ENCODE measurements at places on chromosomes 16 and 17.

DNA sequence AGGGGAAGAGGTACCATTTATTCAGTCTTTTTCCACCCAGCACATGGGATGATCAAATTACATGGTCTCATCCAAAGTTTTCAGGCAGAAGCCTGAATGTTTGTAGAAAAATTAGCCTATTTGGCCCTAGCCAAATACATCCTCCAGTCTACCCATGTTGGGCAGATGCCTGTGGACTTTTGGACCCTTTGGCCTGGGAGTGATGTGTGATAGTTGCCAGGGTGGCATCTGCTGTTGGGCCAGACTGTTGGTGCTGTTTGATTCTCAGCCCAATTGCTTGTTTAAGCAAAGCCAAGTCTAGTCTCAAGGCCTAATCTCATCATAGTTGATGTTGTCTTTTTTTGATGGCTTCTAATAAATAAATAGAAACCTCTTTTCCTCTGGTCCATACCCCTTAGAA lies 419.0 kb downstream of the CDH13 start:
- DNase-seq = no peak

- no peak for DNase-seq
These were observed 3.5 kb downstream of the CD300LB start for GRCh38 chr17:74527756-74528155.

GRCh38 chr16:48432136-48432535 lies 46.9 kb upstream of the SIAH1 start:
- DNase-seq = no peak

DNA sequence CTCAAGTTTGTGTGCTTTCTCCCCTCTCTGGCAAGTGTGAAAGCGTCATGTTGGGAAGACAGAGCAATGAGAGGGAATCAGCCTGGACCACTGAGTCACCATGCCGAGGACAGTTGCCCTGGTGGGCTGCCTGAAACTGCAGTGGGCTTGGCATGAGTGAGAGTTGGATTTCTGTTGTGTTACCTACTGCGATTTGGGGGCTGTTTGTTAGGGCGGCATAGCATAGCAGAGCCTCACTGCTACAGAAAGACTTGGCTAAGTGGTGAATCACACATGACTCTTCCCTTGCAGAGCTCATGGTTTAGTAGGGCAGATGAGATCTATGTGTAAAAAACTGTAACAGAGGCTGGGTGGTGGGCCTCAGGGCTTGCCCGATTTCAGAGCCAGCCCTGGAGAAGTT lies 324.6 kb downstream of the C16orf95 start:
- no peak for DNase-seq

- DNase-seq = no peak
These were observed 10.6 kb upstream of the AATK start for GRCh38 chr17:81176666-81177065.

DNA sequence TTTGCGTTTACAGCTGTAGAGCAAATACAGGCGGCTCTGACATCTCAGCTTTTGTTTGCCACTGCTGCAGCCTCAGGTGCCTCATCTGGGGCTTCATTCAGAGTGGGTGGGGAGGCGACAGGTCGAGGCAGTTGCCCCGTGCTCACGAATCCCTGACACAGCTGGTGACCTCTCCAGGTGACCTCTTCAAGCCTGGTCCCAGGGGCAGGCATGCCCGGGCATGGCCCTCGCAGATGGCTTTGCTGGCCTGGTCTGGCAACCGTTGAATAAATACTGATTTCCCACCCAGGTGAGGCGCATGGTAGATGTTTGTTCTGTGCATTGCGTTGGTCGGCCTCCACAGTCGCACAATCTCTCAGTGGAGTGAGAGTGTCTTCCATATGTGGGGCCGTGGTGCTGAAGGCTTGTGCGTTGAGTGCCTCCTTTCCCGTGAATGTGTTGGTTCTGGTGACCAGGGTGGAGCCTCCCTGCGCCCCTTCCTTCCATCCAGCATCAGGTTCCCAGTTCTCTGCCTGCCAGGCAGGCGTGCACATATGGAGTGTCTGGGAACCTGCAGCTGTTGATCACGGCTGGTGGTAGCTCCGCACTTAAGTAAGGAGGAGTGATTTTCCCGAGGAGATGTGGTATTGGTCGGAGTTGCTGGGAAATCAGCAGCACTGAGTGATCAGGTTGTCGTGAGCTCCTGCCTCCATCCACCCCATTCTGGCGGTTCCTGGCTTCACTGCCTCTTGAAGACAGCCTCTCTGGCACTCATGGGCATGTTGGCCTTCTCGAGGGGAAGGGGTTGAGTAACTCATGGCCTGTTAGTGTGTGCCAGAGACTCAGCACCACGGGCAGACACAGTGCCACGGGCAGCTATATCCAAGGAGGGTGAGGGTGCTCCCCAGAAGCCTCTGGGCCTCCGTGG lies 149.7 kb downstream of the RPTOR start:
- DNase-seq = no peak

DNA sequence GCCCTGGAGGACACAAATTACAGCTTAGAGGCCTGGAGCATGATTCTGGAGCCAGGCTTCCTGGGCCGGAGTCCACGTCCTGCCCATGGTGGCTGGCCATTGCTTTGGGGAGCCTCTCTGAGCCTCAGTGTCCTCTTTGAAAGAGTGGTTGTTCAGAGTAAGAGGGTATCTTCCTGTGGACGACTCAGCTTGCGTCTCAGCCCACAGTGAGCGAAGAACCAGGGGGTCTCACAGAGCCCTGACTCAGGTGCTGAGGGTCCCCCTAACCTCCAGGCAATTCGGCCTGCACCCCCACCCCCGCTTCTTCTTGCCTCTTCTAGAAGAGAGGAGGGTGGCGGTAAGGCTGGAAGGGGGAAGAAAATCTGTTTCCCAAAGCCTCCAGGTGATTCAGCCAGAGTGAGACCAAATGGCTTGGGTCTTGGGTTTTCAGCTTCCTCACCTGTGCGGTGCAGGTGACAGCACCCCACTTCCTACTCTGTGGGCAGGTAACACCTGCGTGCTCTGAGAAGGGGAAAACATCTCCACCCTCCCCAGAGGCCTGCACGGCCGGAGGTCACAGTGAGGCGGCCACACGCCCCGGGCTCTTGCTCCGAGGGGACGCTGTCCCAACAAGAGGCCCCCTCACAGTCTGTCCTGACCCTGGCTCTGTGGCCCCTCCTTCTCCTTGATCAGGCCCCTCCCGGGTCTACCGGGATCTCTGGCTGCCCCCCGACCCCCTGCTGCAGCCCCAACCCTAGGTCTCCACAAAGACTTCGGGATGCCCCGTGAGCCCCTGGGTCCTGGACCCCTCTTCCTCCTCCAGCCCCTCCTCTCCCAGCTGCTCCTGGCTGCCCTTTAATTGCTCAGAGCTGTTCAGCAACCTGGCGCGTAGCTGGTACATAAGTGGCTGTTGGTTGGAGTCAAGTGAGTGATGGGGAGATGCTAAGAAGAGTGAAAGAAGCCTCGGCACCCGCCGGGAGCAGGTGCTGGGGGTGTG lies 119.2 kb downstream of the METRNL start:
- DNase-seq = no peak

DNA sequence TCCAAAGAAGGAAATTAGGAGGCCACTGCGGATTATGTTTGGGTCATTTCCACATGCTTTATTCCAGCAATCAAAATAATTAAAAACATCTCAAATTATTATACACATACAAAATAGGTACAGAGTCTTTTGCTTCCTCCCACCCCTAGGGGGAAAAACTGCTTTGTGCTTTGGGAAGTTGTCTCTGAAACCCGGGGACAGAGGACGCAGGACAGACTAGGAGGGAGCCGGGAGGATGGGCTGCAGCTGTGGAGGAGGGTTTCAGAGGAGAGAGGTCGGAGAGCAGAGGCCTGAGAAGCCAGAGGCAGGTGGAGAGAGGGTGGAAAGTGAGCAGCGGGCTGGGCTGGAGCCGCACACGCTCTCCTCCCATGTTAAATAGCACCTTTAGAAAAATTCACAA lies 17.4 kb downstream of the COL1A1 start:
- DNase-seq = no peak

DNA sequence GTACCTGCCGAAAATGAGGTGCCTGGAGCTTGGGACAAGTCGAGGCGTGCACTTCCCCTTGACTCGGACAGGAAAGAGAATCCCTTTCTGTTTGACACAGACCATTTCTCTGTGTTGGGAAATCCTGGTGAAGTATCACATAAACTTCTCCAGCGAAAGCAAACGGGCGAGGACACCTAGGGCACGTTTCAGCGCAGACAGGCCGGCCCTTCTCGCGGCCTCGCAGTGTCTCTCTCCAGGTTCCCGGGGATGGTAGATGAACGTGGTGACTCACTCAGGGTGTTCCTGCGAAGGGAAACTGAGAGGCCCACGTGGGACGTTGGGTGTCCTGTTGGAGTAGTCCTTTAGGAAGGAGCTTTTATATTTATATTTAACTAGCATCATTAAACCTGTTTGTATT lies 36.3 kb upstream of the ZNF750 start:
- no peak for DNase-seq

GRCh38 chr16:20136446-20136968 lies 62.8 kb upstream of the GPR139 start:
- DNase-seq = no peak

GRCh38 chr16:9112166-9112843 lies 20.9 kb downstream of the HAPSTR1 start:
- no peak for DNase-seq

- DNase-seq = no peak
These were observed 13.6 kb downstream of the TAC4 start for GRCh38 chr17:49834118-49834743.
